ENCODE measurements at places on chromosomes 7 and 10. TPM values are rescaled to one million over a fixed set of nuclear protein-coding genes. Genes with fewer than 3 reads are reported as not detected.

DNA sequence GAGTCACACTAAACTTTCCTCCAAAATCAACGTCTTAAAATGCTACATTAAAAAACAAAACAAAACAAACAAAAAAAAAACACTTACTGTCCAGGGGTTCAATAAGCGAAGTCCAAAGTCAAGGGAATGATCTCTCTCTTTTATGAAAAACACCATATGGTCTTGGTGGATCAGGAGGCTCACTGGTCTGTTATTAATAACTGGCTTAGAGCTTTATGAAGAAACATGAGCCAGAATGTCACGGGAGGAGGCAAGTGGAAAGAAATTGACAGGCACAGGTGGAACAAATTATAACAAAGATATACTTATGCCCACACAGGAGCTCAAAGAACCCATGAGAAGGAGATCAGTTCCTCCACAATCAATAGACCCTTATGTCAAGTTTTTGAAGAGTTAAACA is at the start of gene MRLN:
MRLN (minus strand) TSS at position 189 of the 400 bp plus-strand sequence.
- DNase-seq, result no peak

DNA sequence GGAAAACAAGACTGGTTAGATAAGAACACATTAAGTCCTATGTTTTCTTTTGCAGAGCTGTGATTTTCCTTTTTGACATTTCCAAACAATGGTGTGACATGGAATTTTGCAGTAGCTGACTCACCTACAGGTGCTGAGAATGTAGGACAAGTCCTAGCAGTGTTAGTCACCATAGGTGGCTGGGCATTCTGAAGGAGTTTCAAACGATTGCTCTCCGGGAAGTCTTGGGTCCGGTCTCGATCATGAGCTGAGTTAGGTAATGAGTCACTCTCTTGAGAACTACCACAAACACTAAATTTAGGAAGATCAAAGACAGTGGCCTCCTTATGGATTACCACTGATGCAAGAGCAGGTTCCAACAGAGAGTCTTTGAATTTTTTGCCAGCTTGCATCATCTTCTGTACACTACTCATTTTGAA is 3.6 kb downstream of the FIGNL1 start:
- no peak for DNase-seq

DNA sequence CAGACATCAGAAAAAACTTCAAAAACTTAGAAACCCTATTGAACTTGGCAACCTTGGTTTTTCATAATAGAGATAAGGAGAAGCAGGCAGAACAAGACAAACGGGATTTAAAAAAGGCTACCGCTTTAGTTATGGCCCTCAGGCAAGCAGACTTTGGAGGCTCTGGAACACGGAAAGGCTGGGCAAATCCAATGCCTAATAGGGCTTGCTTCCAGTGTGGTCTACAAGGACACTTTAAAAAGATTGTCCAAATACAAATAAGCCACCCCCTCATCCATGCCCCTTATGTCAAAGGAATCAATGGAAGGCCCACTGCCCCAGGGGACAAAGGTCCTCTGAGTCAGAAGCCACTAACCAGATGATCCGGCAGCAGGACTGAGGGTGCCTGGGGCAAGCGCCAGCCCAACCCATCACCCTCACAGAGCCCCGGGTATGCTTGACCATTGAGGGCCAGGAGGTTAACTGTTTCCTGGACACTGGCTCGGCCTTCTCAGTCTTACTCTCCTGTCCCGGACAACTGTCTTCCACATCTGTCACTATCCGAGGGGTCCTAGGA is 115.3 kb downstream of the NRCAM start:
- no peak for DNase-seq

Gene FGFBP3
- total RNA-seq, result 1.5 TPM

Gene TBXAS1
- 10.3 TPM for total RNA-seq

Data from left colon (tissue), 2 donors.